Uterus (tissue), 4 donors: ENCODE measurements at places on chromosomes 5 and 9.
A peak's percentile ranks its signal among the peaks of the same experiment; 100 is the strongest.

GRCh38 chr5:144085381-144085780 lies 85.1 kb downstream of the YIPF5 start:
- no peak for DNase-seq

- DNase-seq = no peak
These were observed 128.8 kb downstream of the GPBP1 start for GRCh38 chr5:57302643-57303042.

- DNase-seq = no peak
These were observed 52.7 kb downstream of the RNF145 start for GRCh38 chr5:159156426-159157238.

DNA sequence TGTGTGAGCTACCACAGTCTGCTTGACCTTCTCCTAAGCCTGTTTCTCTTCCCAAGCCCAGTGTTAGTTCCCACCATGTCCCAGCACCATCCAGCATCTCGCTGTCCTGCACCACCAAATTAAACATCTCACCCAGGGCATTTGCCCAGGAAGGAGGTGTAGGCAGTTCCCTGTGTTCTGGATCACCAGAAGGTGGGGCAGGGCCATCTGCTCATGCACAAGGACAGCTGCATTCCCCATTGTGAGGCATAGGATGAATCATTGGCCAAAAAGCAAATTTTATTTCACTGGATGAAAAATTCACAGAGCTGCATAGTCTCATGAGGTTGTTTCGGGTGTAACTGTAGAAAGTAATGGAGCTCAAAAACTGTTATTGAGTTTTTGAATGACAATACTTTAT lies 89.5 kb upstream of the GRIA1 start:
- no peak for DNase-seq

GRCh38 chr5:143135832-143136551 lies 267.5 kb downstream of the NR3C1 start:
- DNase-seq = no peak

DNA sequence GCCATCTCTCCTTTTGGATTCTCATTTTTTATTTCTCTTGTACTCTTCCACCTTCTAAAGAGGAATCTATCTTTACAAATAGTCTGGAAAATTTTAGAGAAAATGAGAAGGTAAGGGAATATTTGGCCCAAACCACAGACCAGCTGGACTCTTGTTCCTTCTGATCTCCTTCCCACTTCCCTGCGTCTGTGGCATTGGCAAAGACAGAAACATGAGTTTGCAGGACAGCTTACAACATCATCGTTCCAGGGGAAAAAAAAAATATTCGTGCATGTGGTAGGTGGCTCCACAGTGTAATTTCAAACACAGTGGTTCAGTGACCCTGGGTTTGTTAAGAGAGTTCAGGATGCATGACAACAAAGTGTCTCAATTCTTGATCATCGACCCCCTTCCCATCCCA lies 755.0 kb downstream of the DNAH5 start:
- DNase-seq = no peak

DNA sequence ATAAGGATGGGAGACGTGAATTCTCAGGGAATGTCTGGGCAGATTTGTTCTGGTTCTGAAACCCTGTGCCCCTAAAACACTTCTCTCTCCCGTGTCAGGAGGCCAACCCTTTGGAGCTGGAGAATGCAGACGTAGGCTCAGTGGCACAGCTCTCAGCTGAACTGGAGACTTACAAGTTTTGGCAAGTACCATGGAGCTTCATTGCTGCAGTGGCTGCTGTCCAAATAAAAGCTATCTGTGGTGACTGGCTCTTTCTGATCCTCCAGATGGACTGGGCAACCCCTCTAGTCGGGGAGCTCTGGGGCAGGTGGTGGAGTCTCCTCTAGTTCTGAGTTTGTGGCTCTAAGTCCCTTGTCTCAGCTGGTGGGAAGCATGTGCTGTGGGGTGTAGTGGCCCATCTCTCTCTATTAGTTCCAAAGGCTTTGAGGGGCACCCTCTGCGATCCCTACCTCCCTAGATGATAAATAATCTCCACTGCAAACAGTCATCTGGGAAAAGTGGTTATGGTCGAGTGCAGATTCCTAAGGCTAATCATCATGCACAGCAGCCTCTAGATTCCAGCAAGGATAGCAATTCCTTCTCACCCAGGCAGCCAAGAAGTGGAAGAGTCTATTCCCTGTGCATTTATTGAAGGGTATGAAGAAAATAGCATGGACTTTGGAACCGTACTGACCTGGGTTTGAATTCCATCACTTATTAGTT lies 204.2 kb upstream of the KLF4 start:
- DNase-seq = no peak

GRCh38 chr9:79616971-79617370 lies 45.2 kb downstream of the TLE4 start:
- peak; percentile 42 for DNase-seq

DNA sequence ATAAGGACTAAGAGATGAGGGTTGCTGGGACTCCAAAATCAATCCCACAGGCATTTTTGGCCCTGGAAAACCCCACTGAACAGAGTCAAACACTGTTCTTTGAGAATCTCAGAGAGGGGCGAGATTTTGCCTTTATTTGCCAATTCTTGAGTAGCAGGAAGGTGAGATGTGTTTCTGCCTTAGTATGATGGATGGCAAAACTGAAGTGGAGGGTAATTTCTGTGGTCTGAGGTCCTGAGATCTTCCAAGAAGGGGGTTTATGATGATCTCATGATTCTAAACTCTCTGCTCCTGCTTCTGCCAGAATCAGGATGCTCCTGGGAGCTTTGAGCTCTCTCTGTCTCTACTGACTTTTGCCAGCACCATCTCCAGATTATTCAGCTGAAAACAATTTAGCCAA lies 174.8 kb upstream of the CLINT1 start:
- DNase-seq = no peak

- no peak for DNase-seq
These were observed 6.8 kb downstream of the IFNA8 start for GRCh38 chr9:21415493-21416267.

GRCh38 chr5:160082614-160083500 lies 36.4 kb downstream of the PWWP2A start:
- no peak for DNase-seq

GRCh38 chr9:91908746-91909145 lies 41.3 kb downstream of the ROR2 start:
- no peak for DNase-seq

DNA sequence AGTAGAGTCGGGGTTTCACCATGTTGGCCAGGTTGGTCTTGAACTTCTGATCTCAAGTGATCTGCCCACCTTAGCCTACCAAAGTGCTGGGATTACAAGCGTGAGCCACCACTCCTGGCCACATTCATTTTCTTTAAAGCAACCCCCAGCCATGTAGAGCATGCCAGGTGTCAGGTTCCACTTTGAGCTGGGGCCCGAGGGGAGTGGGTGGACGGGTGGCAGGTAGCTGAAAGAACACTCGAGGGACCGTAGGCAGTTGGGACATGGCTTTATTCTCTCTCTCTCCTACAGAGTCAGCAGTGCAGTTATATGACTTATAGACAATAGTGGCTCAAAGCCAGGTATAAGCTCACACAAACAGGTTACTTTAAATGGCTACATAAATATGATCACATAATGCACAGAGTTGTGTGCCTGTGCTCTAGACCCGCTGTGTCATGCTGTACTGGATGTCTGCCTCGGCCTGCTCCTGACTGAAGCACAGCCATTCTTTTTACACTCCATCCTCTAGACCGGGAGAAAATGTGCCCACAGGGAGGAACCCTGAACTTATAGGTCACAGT lies 60.5 kb upstream of the FAM120A start:
- no peak for DNase-seq

- DNase-seq = no peak
These were observed 307.3 kb upstream of the NREP start for GRCh38 chr5:112064271-112064701.

- no peak for DNase-seq
These were observed 281.1 kb downstream of the DOCK8 start for GRCh38 chr9:495739-496138.

- DNase-seq = no peak
These were observed 18.1 kb upstream of the ZFR start for GRCh38 chr5:32462618-32463017.

GRCh38 chr5:58902765-58903164 lies 319.9 kb downstream of the RAB3C start:
- no peak for DNase-seq

DNA sequence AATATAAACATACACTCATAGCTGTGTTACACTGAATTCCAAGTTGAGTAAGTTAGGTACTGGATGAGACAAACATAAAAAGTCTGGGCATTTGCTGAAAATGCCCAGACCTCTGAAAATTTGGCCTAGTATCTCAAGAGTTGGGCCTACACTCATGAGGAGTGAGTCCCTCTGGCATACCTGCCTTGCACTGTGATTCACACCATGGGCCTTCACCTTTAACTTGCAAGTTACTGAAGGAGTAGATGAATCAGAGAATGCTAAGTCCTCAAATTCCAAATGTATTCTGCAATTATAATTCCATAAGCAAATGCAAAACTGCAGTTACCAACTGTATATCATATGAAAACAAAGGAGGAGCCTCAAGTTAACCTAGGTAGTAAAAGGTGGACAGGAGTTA lies 32.3 kb upstream of the C9orf40 start:
- no peak for DNase-seq

DNA sequence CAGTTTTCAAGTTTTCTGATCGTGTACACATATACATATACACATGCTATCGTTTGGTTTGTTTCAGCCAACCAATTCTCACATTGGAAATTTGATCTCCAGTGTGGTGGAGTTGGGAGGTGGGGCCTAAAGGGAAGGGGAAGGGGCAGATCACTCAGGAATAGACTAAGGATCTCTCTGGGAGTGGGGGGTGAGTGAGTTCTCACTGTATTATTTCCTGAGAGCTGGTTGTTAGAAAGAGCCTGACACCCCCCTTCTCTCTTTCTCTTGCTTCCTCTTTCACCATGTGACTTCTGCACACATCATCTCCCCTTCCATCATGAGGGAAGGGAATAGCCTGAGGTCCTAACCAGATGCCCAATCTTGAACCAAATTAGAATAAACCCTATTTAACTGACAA lies 551.7 kb downstream of the MAT2B start:
- DNase-seq = no peak

GRCh38 chr9:93266521-93267001 lies 82.6 kb downstream of the WNK2 start:
- no peak for DNase-seq

- no peak for DNase-seq
These were observed 60.9 kb downstream of the ROPN1L start for GRCh38 chr5:10502578-10502977.

DNA sequence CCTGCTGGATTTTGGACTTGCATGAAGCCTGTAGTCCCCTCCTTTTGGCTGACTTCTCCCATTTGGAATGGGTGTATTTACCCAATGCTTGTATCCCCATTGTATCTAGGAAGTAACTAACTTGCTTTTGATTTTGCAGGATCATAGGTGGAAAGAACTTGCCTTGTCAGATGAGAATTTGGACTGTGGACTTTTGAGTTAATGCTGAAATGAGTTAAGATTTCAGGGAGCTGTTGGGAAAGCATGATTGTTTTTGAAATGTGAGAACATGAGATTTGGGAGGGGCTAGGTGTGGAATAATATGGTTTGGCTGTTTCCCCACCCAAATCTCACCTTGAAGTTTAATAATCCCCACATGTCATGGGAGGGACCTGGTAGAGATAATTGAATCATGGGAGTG lies 189.6 kb upstream of the CDKN2B start:
- no peak for DNase-seq

DNA sequence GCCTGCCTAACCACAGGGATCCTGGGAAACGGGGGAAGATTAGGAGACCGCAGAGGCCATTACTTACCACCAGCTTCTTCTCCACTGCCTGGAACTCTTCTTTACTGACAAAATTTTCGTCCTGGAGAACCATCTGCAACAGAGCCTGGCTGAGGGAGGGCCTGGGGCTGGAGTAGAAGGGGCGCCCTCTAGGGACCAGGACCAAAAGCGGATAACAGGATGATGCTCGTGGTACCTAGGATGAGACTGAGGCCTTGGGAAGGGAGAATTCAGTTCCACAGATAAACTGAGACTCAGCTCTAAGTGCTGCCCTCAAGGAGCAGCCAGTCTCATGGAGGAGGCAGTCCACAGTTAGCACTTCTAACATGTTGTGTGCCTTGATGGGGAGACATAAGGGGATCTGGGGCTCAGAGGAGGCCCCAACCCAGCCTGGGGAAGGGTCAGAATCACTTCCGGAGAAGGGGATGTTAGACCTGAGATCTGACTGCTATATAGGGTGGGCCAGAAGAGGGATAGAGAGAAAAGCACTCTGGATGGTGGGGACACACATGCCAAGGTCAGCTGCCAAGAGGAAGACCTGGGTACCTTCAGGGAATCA lies 1.2 kb downstream of the SPATA24 start:
- no peak for DNase-seq

- no peak for DNase-seq
These were observed 77.6 kb upstream of the ADRB2 start for GRCh38 chr5:148748702-148749392.

DNA sequence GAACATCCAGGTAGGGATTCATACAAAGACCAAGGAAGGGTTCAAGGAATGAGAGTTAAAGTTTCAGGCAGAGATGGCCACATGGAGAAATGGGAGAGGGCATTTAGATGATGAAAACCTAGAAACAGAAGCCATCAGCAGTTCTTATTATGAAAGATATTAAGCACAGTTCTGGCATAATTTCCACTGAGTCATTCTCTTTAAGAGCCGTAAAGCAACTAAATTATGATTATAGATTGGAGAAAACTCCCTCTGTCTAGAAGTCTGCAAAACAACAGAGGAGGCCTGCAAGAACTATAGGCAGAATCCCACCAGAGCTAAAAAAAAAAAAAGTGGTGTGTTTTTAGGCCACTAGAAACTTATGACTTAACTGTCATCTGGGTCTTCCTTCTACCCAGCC lies 157.1 kb upstream of the MPDZ start:
- no peak for DNase-seq

DNA sequence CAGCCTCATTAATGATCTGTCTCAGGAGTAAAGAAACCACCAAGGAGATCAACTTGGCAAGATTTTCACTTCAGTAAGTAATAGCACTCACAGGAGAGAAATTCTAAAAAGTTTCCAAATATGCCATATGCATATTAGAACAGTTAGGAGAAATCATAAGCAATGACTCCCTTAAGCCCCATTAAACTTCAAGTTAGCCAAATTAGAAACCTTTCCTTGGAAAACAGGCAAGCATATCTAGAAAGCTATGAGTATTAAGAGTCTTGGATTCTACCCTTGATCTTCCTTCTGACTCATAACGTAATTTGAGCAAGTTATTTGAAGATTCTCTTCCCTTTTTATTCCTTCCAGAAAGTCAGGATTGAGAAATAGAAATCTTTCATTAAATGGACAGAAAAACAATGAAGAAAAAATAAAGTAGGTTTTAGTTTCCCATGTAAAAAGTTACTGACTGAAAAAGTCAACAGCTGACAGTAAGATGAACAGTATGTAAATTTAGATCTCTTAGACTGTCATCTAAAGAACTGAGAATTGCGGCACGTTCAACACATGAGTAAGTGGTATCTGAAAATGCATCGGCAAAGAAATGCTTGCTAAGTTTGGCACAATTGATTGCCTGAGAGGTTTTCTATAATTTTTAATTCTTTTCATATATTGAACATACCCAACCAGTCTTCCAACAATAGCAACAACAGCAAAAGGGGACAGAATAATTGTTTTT lies 565.7 kb upstream of the FTMT start:
- DNase-seq = no peak

GRCh38 chr5:151779531-151780125 lies 7.9 kb downstream of the G3BP1 start:
- DNase-seq = no peak
